ENCODE measurements at places on chromosomes 6 and 20.

DNA sequence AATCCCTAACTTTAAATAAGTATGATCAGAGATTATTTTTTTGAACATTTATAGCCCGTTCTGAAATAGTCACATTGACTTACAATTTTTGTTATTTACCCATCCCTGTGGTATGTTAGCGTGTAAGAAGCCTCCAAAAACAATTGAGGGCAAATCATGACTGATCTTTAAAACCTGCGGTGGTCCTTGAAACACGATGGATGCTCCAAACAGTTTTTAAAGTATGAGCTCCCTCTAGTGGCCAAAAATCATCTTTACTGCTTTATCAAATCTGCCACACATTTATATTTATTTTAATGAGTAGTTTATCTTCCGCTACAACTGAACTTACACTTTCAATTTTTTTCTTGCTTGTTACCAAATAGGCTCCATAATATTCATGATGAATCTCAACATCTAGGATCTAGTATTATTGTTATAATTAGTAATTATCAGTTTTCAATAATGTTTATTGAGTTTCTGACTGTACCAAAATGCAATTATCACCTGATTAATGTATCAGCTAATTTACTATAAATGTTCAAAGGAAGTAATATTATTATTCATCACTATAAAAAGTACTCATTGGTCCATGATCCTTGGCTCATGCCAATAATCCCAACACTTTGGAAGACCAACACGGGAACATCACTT lies 52.2 kb downstream of the MARCKS start:
- peak; percentile 11 for DNase-seq

GRCh38 chr6:146931214-146931613 lies 273.0 kb upstream of the STXBP5 start:
- DNase-seq = no peak

DNA sequence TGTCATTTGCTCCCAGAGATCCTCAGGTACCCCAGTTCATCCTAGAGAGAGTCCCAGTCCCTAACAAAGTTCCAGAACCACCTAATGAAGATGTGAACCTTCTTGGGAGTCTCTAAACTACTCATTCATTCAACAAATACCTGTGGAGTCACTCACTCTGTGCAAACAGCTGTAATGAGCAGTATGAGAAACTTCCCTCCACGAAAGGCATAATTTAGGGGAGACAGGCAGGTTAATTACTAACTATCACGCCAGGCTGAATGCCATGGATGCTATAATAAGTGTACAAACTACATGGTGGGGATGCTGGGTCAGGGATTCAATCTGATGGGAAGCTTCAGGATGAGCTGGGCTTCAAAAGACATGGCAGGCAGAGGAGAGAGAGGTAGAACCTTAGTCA lies 70.1 kb upstream of the AFDN start:
- no peak for DNase-seq

- no peak for DNase-seq
Measured at GRCh38 chr6:26347699-26348098, 17.3 kb upstream of the BTN3A2 start.

- no peak for DNase-seq
Measured at GRCh38 chr6:40755749-40756452, 168.7 kb upstream of the LRFN2 start.

Measured in DMS79 (cell line).